ENCODE measurements at places on chromosomes 11 and 22.

GRCh38 chr22:49749885-49750510, 77.7 kb downstream of the BRD1 start:
- no peak for DNase-seq

DNA sequence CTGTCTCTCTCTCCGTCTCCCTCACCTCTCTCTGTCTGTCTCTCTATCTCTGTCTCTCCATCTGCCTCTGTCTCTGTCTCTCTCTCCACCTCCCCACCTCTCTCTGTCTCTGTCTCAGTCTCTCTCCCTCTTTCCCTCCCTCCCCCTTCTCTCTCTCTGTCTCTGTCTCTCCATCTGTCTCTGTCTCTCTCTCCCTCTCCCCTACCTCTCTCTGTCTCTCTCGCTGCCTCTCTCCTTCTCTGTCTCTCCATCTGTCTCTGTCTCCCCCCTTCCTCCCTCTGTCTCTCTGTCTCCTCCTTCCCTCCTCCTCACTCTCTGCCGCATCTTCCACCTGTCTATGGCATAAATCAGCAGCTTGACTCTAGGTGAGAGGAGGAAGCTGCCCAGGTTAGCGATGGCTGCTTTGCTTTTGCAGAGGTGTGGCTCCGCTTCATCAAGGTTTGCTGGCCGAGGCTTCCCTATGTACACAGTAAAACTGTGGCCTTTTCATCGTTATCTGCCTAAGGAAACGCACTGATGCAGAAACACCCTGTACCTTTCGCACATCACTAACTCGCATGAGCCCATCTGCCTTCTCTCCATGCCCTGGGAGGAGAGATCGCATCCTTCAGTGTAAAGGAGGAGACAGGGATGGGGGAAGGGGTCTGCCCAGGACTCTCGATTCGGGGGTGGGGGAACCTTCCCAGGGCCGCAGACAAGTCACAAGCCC, 44.5 kb downstream of the ANO1 start:
- no peak for DNase-seq

- DNase-seq: no peak
Measured at GRCh38 chr11:68392822-68393221, 67.7 kb upstream of the PPP6R3 start.

- no peak for DNase-seq
Measured at GRCh38 chr11:75468534-75469340, 35.7 kb upstream of the KLHL35 start.

DNA sequence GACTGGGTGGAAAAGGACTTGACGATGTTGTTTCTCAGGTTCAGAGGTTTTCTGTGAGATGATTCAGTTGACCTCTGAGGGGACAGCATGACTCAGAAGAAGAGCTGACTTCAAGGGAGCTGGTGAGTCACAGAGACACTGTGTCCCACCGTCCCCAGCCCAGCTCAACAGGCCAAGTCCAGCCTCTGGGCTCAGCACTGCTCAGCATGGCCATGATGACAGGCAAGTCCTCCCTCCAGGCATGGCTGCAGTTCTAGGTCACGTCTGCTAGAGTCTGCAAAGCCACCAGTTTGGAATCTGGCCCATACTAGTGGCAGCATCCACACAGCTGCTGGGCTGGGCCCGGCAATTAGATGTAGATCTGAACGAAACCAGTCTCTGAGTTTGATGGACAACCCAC, 12.9 kb downstream of the TRIM29 start:
- DNase-seq: no peak

DNA sequence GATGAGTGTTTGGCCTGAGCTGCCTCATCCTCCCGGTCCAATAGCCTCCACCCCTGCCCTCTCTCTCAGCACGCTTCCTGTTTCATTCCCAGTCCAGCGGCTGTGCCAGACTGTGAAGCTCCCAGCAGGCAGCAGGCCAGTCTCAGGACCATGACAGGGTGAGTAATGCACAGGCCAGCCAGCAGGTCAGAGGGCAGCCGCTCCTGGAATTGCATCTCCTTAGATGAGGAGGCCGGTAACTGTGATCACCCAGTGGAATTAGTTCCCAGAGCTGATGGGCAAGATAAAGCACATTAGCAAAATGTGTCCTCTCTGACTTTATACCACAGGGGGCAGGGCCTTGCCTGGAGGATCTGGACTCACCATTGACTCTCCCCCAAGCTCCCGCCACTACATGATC, 251.2 kb downstream of the ETS1 start:
- DNase-seq: peak; percentile 49

GRCh38 chr22:17100621-17101020, 15.8 kb downstream of the IL17RA start:
- no peak for DNase-seq
